ENCODE measurements at places on chromosomes 6 and 20.

DNA sequence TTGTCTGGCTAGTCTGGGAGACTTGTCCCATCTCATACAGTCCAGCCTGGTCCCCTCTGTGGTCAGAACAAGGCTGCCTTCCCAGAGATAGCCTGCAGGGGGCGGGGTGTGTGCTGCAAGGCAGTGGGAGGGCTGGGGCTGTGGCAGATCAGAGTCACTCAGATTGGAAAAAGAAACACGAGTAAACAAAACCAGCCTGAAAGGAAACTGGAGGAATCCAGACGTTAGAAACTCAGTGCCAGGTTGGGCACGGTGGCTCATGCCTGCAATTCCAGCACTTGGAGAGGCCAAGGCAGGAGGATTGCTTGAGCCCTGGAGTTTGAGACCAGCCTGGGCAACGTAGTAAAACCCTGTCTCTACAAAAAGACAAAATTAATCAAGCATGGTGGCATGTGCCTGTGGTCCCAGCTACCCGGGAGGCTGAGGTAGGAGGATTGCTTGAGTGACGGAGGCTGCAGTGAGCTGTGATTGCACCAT lies 20.2 kb downstream of the LEMD2 start:
- peak; percentile 44 for DNase-seq

GRCh38 chr6:26045065-26045927 lies 41.9 kb upstream of the HFE start:
- peak; percentile 96 for DNase-seq

DNA sequence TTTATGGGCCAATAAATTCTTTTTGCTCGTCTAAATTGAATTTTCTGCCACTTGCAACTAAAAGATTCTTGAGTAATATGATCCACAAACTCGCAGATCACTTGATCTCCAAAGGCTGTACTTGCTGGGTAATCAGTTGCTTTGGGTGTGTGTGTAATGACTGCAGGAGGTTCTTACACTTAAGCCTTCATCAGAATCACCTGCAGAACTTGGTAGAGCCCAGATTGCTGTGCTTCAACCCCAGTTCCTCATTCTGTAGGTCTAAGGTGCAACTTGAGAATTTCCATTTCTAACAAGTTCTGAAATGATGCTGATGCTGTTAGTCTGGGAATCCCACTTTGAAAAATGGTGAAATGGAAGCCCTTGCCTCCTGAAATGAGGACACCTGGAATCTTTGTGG lies 12.9 kb upstream of the FKBP1A start:
- no peak for DNase-seq

DNA sequence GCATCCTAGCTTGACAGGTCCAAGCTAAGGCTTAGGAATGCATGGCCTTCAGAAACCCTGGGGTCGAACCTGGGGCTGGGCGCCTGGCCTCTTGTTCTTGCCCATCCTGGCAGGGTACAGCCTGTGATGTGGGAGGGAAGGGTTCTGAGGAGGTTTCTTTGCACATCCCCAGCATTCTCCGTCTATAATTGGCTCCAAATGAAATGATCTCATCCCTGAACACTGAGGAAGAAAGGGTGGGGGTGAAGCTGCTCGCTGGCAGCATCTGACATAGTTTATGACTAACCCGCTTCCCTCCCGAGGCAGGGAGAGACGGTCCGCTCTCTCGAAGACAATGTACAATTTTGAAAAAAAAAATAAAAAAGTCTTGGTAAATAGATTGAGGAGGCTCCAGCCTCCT lies 67.1 kb upstream of the ZNFX1 start:
- peak; percentile 14 for DNase-seq

- DNase-seq, result no peak
Measured at GRCh38 chr6:140537834-140538705, 1163.6 kb upstream of the CITED2 start.

DNA sequence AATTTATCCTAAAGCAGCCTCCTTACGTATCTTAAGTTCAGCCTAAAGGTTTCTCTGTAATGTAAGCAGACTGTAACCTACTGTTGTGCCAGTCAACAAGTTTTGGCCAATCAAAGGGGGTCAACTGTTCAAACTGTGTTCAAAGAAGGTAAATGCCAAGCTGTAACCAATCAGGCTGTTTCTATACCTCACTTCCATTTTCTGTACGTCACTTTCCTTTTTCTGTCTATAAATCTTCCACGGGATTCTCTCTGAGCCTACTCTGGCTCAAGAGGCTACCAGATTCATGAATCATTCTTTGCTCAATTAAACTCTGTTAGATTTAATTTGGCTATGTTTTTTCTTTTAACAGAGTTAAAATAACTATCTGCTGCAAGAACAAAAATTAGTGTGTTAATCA lies 5.1 kb upstream of the CALHM6 start:
- no peak for DNase-seq

DNA sequence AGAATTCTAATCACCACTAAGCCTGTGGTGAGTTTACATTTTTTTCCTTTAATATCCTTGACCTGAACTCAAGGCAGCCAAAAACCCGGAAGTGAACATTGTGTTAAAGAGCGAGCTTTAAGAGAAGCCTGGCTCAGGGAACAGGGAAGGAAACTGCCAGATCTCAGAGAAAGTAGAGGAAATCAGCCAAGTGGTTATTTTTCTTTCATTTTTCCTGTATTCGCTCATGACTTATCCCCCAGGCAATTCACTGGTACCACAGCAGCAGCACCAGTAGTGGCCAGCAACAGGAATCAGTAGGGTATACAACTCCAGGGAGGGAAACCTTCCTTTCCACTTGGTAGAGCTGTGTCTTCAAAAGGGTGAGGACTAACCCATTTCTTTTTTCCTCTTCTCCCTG lies 89.6 kb upstream of the HMGCLL1 start:
- no peak for DNase-seq

- DNase-seq, result no peak
Measured at GRCh38 chr6:169269180-169270076, 15.8 kb upstream of the THBS2 start.

- no peak for DNase-seq
Measured at GRCh38 chr6:14826456-14826855, 419.4 kb upstream of the JARID2 start.

- no peak for DNase-seq
Measured at GRCh38 chr6:157999168-158000051, 17.7 kb downstream of the SYNJ2 start.

GRCh38 chr6:5511954-5512353 lies 250.6 kb downstream of the FARS2 start:
- no peak for DNase-seq

DNA sequence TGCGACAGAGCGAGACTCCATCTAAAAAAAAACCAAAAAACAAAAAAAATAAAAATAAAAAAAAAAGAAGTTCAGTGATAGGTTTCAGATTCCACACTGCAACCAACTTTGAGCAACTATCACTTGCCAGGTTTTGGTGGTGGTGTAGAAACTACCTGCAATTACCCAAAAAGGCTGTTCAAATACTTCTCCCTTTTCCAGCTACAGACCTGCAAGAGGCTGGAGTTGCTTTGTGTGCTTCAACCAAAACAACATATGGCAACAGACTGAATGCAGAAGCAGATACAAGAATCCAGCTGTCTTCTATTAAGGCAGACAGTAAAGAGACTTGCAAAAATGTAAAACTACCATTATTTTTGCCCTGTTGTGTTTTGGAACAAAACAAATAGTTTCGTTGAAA lies 9.3 kb upstream of the BCAS1 start:
- DNase-seq, result no peak

GRCh38 chr20:44891826-44892225 lies 6.3 kb downstream of the YWHAB start:
- DNase-seq, result no peak

DNA sequence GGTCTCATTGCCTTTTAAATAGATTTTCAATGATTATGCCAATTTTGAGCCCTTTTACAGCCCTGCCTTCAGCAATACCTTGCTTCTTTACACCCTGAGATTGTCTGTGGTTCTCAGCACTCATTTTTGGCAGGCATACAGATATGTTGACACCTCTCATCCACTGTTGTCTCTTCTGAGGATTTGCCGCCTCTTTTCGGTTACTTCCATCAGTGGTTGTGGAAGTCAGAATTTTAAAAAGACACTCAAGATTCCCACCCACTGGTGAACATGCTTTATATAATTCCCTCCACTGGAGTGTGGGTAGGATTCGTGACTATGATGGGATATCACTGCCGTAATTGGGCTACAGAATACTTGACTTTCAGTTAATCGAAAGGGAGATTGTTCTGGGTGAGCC lies 37.4 kb upstream of the KIF13A start:
- no peak for DNase-seq

DNA sequence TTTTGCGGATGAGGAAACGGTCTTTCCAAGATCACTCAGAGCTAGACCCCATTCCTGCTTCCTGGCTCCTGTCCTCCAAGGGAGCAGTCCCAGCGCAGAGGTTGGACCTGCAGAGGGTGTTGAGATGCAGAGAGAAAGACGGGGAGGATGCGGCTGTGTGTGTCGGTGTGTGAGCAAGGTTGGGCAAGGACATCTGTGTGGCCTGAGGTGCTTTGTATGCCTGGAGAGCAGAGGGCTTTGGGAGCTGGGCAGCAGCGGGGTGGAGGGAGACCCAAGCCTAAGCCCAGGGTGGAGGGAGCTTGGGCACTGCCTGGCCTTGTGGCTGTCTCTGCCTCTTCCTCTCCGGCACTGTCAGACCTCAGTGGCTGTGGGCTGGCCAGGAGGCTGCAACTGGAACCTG lies 147.4 kb upstream of the RNF24 start:
- no peak for DNase-seq

DNA sequence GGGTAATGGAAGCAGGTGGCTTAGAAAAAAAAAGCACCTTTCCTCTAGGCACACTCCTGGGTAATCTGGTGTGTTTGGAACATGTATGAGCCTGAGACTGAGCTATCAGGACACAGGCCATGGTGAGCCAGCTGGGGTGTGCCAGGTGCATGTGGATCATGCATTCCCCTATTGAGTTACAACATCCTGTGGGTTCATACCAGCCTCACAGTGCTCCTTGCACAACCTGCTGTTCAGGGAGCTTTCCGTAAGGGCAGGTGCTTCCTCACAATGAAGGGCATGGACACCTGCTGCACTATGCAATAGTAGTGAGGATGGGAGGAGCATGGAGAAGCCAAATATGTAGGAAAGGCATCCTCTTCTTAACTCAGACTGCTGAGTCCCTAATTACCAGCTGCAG lies 197.2 kb upstream of the SUPT3H start:
- peak; percentile 20 for DNase-seq

DNA sequence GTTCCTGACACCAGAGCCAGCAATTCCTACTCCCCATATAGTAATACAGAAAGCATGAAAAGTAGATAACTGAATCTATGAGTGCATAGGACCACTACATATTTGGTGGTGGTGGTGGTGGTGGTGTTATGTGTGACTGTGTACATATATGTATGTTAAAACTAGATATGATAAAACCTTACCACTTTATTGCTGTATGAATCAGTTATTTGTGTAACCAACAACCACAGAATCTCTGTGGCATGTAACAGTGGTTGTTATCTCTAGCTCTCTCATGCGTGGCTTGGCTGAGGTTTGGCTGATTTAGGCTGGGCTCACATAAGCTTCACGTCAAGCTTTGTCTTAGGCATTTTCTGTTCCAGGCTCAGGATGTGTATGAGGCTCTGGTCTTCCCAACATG lies 55.7 kb downstream of the PLCB1 start:
- DNase-seq, result no peak

DNA sequence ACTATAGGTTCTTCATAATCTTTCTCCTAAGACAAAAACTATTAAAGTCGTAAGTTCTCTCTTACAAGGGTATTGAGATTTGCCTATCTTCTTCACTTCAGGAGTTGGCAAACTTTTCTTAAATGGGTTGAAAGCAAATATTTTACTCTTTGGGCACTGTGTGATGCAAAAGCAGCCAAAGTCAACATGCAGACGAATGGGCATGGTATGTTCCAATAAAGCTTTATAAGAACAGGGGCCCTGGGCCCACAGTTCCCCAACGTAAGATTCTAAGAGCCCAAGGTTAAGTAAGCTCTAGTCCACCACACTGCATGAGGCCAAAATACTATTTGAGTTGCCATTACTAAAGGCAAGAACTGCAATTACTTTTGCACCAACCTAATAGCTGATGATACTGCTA lies 11.5 kb downstream of the CD164 start:
- no peak for DNase-seq

- peak; percentile 22 for DNase-seq
Measured at GRCh38 chr6:150336299-150336698, 32.5 kb upstream of the IYD start.

All from SHP77 treated with DMSO at 0.1 percent for 48 hours (cell line).